ENCODE measurements at places on chromosomes 2 and 18.

DNA sequence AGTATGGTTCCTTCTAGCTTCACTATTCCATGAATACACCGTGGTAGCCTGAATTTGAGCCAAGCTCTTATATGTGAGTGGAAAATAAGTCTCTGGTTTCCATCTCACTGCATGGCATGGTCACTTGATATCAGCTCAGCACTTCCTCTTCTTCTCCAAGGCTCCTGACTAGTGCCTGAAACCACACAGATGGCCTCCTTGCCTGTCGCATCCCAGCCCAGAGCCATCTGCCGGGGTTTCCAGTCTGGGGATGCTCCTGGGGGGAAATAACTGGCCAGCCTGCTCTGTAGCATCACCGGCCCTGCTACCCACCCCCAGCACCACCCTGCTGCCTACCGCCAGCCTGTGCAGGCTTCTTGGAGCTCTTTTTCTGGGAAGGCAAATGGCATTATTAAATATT lies 7.7 kb upstream of the MARCHF4 start:
- DNase-seq = no peak

GRCh38 chr18:63322206-63322605 lies 2.6 kb upstream of the BCL2 start:
- DNase-seq = no peak

- no peak for DNase-seq
Observed at GRCh38 chr2:175929850-175930249, 72.2 kb downstream of the LNPK start.

DNA sequence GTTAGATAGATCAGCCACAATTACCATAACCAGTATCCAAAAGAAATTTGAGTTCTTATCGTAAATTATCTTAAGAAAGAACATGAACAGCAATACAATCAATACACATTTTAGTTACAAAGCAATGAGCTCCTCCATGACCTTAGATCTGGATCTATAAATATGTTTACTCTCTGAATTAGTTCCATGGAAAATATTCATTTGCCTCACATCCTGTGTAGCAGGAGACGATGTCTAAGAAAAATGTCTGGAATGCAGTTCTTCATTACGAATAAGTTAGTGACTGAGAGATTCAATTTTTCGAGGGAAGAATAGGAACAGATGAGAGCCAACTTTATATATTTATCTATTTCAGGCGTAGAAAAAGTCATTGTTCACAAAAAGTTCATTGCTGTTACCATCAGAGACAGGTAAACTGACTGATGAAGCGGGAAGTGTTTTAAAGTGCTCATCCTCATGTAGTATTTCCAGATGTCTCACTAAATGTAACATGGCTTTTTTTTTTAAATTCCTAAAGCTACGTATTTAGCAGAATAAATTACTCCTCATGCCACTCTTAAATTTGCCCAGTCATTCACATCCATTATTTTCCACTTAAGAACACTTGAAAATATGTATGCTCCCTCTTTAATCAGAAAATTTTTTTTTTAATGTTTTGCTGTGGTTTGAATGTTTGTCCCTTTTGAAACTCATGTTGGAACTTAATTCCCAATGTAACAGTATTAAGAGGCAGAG lies 106.5 kb upstream of the SCN1A start:
- no peak for DNase-seq

GRCh38 chr2:32864334-32865111 lies 82.2 kb upstream of the LTBP1 start:
- no peak for DNase-seq

DNA sequence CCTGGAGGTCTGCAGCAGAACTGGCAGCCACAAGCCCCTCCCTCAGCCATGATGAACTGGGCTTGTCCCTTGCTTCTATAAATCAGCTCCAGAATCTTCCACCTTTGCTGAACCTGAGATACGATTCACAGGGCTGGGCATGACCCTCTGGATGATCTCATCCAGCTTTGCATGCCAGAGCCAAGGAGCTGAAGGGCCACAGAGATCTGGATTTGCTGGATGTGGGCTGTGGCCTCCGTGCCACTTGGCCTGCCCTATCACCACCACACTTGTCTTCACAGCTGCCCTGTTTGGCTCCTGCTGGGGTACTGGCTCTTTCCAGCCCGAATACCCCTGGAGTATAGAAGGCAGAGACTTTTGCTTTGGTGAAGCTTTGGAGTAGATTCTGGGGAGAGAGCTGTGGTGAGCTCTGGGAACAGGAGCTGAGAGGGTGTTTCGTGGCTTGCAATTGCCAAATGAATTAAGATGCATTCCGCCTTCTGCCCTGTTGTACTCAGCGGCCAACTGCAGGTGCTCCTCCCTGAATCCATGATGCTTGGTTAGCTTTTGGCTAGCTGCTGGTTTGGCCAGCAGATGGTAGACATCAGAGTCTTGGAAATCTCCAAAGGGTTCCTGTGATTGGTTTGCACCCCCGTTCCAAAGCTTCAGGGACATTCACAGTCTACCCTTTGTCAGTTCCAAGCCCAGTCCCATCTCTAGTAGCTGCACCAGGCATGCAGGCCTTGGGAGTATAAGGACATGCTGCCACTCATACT lies 30.9 kb upstream of the GIGYF2 start:
- DNase-seq = no peak

DNA sequence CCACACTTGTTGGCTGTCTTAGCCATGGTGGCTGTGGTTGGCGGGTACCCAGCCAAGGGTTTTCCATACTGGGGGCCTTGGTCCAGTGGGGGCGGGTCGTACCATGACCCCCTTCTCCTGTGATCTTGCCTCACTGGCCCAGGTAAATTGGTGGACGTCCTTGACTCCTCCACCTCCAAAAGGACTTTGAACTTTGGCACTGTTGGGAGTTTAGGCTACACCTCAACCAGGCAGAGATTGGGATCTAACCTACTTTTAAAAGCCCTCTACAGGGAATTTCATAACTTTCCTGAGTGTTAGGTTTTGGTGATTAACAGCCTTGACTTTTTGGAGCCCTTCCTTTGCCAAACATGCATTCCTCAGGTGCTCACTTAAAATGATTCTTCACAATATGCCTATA lies 106.7 kb downstream of the NEDD4L start:
- DNase-seq = no peak

DNA sequence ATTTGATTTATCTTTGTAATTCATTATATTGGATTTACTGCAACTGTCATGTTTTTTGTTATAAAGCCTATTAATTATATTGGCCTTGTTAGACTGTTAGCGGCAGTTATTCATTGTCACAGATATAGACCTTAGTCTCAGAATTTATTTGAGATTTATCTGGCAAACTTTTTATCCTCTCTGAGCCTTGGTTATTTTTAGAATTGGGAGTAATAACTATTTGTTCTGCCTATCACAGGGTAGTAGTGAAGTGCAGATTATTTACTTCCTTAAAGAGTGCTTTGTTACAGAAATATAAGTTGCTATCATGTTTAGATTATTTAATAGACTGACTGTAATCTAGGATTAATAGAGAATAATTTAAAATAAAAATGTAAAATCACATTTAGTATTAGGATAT lies 41.9 kb downstream of the AGPS start:
- no peak for DNase-seq

GRCh38 chr2:189347540-189347939 lies 93.7 kb upstream of the WDR75 start:
- DNase-seq = no peak

- DNase-seq = no peak
Observed at GRCh38 chr18:31990823-31991222, 27.8 kb upstream of the RNF125 start.

DNA sequence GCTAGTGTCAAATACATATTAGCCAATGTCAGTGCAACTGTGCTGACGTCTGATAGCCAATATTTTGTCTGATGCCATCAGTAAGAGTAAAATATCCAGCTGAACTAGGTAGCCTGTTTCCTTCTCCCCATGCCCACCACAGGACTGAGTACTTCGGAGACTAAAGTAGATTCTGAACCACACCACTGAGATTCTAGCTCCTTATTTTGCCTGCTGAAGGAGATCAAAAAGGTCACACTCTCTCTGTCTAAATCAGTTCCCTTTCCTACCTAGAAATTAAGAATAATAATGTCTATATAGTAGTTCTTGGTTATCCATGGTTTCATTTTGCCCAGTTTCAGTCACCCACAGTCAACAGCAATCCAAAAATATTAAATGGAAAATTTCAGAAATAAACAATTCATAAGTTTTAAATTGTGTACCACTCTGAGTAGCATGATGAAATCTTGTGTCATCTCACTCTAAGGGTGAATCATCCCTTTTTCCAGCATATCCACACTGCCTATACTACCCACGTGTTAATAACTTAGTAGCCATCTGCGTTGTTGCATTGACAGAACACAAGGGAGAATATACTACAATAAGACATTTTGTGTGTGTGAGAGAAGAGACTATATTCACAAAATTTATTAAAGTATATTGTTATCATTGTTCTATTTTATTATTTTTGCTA lies 1043.3 kb upstream of the PIK3C3 start:
- DNase-seq = no peak

DNA sequence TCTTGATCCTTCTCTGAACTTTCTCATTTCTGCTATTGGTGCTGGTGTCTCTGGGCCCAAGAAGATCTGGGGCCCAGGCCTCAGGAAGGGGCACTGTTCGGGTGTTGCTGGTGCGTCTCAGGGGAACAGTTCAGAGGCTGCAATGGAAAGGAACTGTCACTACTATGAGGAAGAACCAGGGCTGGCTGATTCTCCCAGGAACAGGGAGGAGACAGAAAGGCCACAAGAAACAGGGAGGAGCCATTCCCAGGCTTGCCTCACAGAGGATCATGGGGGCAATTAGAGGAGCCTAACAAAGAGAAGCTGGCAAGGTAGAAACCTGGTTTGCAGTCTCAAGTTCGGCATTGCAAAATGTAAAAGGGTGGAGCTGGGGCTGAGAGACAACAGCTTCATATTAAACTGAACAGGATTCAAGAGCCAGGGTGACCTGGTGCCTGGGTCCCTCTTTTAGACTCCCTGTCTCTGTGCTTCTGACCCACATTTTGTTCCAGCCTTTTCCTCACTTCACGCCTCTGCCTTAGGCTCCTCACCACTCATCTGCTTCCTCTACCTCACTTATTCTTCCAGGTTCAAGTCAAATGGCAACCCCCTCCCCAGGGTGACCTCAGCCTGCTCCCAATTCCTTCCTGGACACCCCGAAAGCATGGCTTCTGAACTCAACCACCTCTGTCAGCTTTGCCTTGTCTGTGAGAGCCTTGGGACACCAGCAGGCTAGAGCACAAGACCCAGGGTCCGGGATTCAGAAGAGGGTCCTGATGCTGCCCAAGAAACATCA lies 58.4 kb downstream of the GYPC start:
- no peak for DNase-seq

GRCh38 chr2:88318071-88318955 lies 134.2 kb downstream of the FOXI3 start:
- DNase-seq = no peak

DNA sequence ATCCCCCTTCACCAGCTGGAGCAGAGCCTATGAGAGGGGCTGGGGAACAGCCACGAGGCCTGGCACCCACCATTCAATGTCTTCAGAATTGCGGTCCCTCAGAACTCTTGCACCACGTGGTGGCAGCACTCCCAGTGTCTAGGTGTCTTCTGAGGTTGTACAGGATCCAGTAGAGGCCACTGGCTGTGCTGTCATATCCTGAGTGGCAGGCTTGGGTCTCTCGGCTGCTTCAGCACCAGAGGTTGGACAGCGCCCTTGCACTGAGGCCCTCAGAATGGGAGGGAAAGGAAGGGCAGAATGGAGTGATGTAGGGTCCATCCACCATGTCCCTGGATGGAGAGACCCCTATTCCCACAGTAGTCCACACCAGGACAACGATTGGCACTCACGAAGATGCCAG lies 112.0 kb upstream of the TEKT4 start:
- DNase-seq = no peak

- DNase-seq = no peak
Observed at GRCh38 chr2:241223211-241224017, 34.9 kb downstream of the ANO7 start.

- DNase-seq = no peak
Observed at GRCh38 chr18:4017480-4017879, 437.6 kb downstream of the DLGAP1 start.

DNA sequence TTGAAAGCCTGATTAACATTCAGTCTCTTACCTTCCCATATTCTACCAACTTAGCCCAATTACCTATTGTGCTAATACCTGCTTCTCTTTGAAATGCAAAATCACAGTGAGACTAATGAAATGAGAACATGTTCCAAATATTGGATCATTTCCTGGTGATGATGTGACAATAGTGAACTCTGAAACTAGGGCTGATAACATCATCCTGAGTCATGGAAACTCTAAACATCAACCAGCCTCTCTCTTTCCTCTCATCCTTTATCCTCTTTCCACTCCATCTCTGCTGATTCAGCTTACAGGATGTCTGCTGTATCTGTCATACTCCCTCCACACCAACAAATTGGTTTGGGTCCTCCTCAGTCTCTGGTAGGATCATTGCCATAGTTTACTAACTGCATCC lies 98.8 kb upstream of the NCKAP5 start:
- DNase-seq = no peak

- no peak for DNase-seq
Observed at GRCh38 chr2:161101406-161101805, 58.8 kb upstream of the TANK start.

DNA sequence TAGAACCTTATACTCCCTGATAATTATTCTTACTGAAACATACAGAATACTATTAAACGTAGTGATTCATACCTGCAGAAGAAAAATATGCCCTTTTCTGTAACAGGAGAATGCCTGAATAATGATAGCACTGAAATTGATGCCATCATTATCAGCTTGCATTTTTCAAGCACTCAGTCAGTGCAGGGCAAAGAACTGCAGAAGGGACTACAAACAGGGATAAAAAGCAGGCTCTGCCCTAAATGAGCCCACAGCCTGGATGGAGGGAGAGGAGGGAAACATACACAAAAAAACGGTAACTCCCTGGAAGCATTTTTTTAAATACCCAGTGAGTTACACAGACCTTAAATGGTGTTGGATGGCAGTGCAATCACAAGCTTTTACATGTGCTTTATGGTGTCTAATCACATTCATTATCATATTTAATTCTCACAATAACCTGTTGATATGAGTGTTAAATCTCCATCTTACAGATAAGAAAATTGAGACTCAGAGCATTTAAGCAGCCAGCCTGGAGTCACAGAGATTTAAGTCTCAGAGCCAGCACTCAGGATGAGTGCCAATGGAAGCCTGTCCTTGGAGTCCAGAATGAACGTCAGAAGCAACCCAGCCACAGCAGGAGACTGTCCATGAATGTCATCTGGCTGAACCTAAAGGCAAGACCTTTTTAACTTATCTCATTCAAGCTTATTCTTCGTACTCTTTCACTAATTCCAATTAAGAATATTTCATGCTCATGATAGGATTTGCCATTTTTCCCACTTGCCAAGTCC lies 139.3 kb upstream of the CTNNA2 start:
- no peak for DNase-seq

GRCh38 chr18:8501044-8501443 lies 108.2 kb upstream of the RAB12 start:
- no peak for DNase-seq

DNA sequence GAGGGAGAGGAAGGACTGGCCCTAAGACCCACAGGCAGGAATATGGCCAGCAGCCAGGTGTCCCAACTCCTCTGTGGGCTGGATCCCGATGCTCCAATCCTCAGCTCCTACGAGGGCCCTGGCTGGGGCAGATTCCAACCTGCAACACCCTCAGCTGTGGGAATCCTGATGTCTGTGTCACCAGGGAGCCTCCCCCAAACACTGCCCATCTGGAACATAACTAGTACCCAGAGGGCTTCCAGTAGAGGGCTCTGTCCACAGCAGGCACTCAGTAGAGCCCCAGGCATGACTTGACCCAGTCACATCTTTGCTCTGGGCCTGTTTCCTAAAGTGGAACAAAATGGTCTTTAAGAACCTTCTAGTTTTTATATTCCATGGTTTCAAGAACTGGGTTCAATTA lies 20.6 kb upstream of the LOXHD1 start:
- DNase-seq = no peak
